Hematopoietic multipotent progenitor cell treated with erythropoietin and hydrocortisone succinate and interleukin-3 and kit ligand, for 8 days (in vitro differentiated cells): ENCODE measurements at places on chromosomes 1 and 21.

DNA sequence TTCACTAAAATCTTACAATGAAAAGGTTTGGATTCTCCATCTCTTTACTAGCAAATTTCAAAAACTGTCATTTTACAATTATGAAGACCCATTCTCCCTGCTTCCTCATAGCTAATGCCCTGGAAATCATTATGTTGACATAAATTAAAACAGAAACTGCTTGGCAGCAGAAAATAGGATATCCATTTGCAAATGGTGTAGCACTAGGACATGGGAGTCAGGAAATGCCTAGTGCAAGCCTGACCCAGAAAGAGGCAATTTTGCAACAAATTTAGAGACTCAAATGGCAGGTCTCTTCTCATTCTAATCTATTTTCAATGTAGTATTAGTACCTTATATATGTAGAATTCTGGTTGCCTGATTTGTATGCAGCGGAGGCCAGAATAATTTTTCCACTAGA, 2.2 kb downstream of the GBP5 start:
- no peak for DNase-seq

DNA sequence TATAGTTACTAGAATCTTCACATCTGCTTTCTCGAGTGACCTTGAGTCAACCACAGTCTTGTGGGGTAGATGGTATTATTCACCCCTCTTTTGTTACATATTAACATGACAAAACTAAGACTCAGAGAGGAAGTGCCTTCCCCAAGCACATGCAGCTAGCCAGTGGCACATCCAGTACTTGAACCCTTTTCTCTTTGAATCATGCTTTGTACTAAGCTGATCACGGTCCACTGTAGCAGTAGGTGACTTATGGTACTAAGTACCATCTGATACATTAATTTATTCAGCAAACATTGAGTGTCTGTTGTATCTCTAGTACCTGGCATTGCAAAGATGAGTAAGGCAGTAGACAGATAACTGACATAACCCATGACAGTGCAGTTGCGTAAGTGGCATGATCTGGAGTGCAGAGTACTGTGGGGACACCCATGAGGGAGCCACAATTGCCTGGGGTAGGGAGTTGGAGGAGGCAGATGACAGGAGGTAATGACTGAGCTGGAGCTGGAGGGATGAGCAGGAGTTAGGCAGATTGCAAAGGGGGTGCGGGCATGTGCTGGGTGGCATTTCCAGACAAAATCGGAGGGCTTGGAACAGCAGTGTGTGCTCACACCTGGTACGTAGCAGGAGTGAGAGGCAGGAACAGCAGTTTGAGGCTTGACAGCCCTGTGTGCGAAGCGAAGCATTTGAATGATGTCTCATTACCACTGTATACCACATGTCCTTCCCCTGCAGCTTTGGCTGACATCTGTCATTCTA, 29.8 kb downstream of the UCK2 start:
- DNase-seq: peak; percentile 85

DNA sequence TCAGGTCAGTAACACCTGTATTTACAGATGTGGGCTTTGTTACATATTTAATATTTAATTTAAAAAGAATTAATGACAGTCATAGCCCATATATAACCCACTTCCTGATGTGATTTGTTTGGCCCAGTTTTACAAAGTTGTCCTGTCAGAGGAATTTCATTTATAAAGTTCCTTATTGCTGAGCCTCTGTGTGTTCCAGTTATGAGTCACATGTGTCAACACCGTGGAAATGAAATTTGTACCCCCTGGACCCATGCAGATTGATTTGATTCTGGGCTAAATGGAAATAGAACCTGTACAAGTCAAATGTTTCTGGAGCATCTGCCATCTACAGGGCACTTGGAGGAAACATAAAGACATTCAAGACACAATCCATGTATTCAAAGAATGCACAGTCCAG, 149.2 kb downstream of the CACNA1E start:
- DNase-seq: no peak

- DNase-seq: no peak
Observed at GRCh38 chr1:156691665-156692440, 13.5 kb downstream of the CRABP2 start.

DNA sequence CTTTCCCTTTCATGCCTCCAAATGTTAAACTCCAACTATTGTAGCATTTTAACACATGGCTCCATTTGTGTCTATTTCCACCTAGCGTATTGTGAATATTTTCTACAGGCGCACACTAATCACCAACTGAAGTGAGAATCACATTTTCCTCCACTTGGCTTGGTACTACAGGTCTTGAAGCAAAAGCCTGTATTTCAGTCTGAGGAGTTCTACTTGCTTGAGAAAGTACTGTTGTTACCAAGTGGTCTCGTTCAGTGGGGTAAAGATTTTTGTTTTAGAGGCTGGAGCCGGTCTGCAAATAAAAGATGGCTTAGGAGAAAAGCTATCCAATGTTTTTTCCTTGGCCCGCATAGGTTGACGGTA, 550 bp upstream of the PTBP2 start:
- DNase-seq: peak; percentile 38

- peak; percentile 31 for DNase-seq
Observed at GRCh38 chr1:184242507-184242943, 144.3 kb upstream of the C1orf21 start.
